ENCODE measurements at places on chromosomes 5 and 9. TPM values are rescaled to one million over a fixed set of nuclear protein-coding genes. Genes with fewer than 3 reads are reported as not detected.

SLC23A1 gene
- total RNA-seq = 0.66 TPM

KLHL3 gene
- 5.7 TPM for total RNA-seq

SIT1 gene
- 0.26 TPM for total RNA-seq

CCDC192 gene
- total RNA-seq = not detected

VDAC1 gene
- total RNA-seq = 37.6 TPM

SLC34A1 gene
- total RNA-seq = not detected

CD74 gene
- total RNA-seq = 405 TPM

DNA sequence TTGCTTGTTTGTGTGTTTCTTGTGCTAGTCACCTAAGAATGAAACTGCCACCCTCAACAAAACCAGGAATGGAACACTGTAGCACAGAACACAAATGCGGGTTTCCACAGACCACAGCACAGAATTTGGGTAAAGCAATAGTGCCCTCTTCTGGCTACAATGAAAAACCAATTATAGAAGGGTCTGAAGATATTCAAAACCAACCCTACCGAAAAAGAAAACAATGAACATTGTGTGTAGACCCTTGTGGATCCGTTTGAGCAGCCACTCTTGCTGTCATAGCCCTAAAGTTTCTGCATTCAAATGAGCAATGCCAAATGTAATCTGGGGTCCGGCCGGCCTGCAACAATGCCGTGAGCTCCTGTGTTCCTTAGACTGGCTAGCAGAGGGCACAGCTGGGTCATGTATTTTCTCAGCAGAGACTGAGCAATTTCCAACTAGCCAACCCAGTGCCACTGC lies 8.3 kb upstream of the ENC1 start:
- no peak overlapping the region for H3K4me3 ChIP-seq
- H3K36me3 ChIP-seq = no peaks in the 10 kb centered on the region
- no peaks in the 10 kb centered on the region for H3K27me3 ChIP-seq
- H3K4me1 ChIP-seq = peaks cover 50% of the 10 kb centered on the region
- H3K27ac ChIP-seq = peak overlapping the region; percentile 71

DNA sequence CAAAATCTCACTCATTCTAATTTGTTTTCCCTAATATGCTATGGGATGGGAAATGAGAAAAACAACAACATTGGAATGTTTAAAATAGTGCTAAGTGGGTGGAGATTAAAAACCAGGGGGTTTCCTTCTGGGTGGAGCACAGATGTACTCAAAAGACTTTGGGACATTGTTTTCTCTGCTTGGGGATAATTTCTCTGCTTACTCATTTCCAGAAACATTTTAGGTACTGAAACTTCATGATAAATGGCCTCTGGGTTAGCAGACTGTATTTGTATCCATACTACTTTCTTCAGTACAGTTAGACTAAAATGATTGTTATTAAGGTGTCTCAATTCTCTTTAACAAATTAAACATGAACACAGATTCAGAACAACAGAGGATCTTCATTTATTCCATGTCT lies 17.4 kb downstream of the ELOVL7 start:
- H3K36me3 ChIP-seq = no peaks in the 10 kb centered on the region
- DNase-seq = no peak
- H3K27me3 ChIP-seq = no peaks in the 10 kb centered on the region
- no peak overlapping the region for H3K27ac ChIP-seq

GRCh38 chr9:129451089-129451656 lies 169.7 kb downstream of the C9orf50 start:
- no peaks in the 10 kb centered on the region for H3K4me1 ChIP-seq
- no peak overlapping the region for H3K4me3 ChIP-seq
- no peak for DNase-seq
- H3K36me3 ChIP-seq = no peaks in the 10 kb centered on the region

GRCh38 chr5:131264451-131265099 lies 722 bp downstream of the CDC42SE2 start:
- no peaks in the 10 kb centered on the region for H3K36me3 ChIP-seq
- peaks cover 21% of the 10 kb centered on the region for H3K4me1 ChIP-seq
- no peaks in the 10 kb centered on the region for H3K27me3 ChIP-seq
- peak; percentile 48 for DNase-seq

DNA sequence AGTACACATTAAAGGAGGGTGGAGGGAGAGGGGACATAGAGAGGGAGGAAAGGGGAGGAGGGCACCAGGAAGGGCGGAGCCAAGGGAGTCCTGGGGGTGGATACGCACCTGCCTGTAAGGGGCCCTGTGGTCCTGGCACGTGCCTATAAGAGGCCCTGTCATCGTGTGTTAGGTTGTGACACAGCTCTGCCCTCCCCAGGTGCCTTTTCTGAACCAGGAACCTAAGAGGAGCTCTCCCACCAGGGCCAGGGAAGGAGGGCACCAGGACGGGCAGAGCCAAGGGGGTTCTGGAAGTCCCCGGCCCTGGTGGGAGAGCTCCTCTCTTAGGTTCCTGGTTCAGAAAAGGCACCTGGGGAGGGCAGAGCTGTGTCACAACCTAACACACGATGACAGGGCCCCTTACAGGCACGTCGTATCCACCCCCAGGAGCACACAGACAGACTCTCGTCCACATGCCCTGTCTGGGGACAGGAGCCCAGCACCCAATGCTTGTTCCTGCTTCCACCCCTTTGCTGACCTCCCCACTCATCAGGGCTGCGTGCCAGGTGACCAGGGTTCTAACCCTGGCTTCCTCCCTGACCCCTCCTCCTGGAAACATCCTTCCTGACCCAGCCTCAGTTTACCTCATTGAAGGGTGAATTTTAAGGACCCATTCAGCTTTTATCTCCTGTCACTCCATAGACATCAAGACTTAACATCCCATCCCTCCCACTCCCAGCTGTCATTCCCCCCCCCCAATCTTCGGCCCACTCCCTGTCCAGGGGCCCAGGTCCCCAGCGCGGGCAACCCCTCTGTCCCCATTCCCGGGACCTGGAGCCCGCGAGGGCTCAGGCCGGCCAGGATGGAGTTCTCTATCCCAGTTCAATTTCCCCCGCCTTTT lies 12.9 kb upstream of the OLFM1 start:
- H3K4me1 ChIP-seq = peaks cover 19% of the 10 kb centered on the region
- peak overlapping the region; percentile 31 for H3K4me3 ChIP-seq
- H3K36me3 ChIP-seq = no peaks in the 10 kb centered on the region
- H3K27me3 ChIP-seq = no peaks in the 10 kb centered on the region
- no peak for DNase-seq

GRCh38 chr5:126969548-126969947 lies 60.8 kb downstream of the MARCHF3 start:
- peaks cover 4% of the 10 kb centered on the region for H3K4me1 ChIP-seq
- H3K27me3 ChIP-seq = no peaks in the 10 kb centered on the region
- no peak overlapping the region for H3K4me3 ChIP-seq
- no peak for DNase-seq

GRCh38 chr9:133046900-133047295 lies 14.9 kb upstream of the CEL start:
- no peaks in the 10 kb centered on the region for H3K27me3 ChIP-seq
- DNase-seq = no peak
- no peak overlapping the region for H3K4me3 ChIP-seq
- H3K36me3 ChIP-seq = no peaks in the 10 kb centered on the region
- H3K27ac ChIP-seq = peak overlapping the region; percentile 51

DNA sequence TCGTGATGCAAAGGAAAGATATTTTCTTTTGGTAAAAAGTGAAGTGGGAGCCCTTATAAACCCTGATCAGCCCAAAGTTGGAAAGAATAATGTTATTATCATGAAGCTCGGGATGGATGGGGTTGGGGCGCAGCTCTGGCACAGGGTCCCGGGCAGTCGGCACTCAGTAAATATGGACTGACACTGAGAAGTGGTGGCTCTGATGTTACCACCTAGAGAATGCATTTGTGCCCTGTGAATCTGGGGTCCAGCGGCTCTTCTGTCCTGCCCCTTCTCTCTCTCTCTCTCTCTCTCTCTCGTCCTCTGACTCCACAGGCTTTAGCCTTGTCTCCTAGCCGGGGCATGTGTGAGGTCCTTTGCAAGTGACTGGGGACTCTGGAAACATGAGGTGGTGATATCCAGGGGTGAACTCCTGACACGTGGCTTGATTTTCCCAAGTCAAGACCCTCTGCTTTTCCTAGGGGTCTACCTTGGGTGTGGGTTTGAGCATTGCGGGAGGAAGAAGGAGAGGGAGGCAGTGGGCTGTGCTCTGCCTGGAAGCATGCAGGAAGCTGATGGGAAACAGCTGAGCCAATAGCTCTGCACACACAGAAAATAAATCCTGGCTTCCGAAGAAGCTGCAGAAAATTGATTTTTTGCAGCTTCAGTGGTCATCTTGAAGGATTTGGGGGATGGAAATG lies 162.7 kb downstream of the MACROH2A1 start:
- no peak overlapping the region for H3K4me3 ChIP-seq
- H3K36me3 ChIP-seq = no peaks in the 10 kb centered on the region
- H3K4me1 ChIP-seq = no peaks in the 10 kb centered on the region
- H3K27ac ChIP-seq = no peak overlapping the region
- no peak for DNase-seq
- H3K27me3 ChIP-seq = no peaks in the 10 kb centered on the region

- peaks cover 7% of the 10 kb centered on the region for H3K4me1 ChIP-seq
- H3K36me3 ChIP-seq = no peaks in the 10 kb centered on the region
- peak; percentile 87 for DNase-seq
- H3K27ac ChIP-seq = peak overlapping the region; percentile 58
- H3K27me3 ChIP-seq = no peaks in the 10 kb centered on the region
- H3K4me3 ChIP-seq = peak overlapping the region; percentile 55
Observed at GRCh38 chr9:129202613-129203555, 24.8 kb upstream of the IER5L start.

DNA sequence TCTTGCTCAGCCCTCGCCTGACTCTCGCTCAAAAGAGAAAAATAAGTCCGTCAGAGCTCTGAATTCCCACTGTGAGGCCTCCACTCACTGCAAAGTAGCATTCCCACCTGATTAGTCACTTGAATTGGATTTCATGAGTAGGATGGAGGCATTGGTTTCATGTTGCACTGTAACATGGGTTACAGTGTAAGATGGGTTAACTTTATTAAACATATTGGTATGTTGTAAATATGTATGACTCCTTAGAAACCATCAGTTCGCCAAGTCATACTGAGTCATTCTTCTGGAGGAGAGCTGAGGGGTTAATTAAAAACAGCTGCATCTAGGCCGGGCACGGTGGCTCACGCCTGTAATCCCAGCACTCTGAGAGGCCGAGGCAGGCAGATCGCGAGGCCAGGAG lies 93.8 kb upstream of the BNC2 start:
- H3K4me1 ChIP-seq = no peaks in the 10 kb centered on the region
- H3K27me3 ChIP-seq = no peaks in the 10 kb centered on the region
- DNase-seq = no peak
- H3K27ac ChIP-seq = no peak overlapping the region

- DNase-seq = no peak
- H3K27me3 ChIP-seq = no peaks in the 10 kb centered on the region
- H3K4me3 ChIP-seq = no peak overlapping the region
- no peaks in the 10 kb centered on the region for H3K4me1 ChIP-seq
- H3K36me3 ChIP-seq = no peaks in the 10 kb centered on the region
Observed at GRCh38 chr5:44714871-44715561, 93.7 kb upstream of the MRPS30 start.

- peak within 1 kb of the TSS; percentile 73 for H3K27ac ChIP-seq
- H3K36me3 ChIP-seq = no peaks in the 10 kb centered on the region
- peak within 1 kb of the TSS; percentile 30 for H3K4me3 ChIP-seq
- DNase-seq = peak; percentile 89
- peaks cover 27% of the 10 kb centered on the region for H3K4me1 ChIP-seq
Observed at GRCh38 chr5:142012792-142013388, at the start of gene GNPDA1. TSS of gene GNPDA1 (minus strand) at chr5:142013027. CDS start at chr5:142012035, 992 bp downstream.

GRCh38 chr5:150999704-151000442 lies 20.5 kb upstream of the GPX3 start:
- no peak for DNase-seq
- no peak overlapping the region for H3K27ac ChIP-seq

- H3K4me3 ChIP-seq = no peak overlapping the region
- H3K36me3 ChIP-seq = no peaks in the 10 kb centered on the region
- no peaks in the 10 kb centered on the region for H3K27me3 ChIP-seq
- no peak overlapping the region for H3K27ac ChIP-seq
Observed at GRCh38 chr9:134295746-134296250, 30.5 kb upstream of the RXRA start.

GRCh38 chr5:175444060-175444904 lies at the start of gene DRD1:
TSS of gene DRD1 (minus strand) at chr5:175444182. CDS start at chr5:175443099, 1,083 bp downstream.
- H3K27me3 ChIP-seq = no peaks in the 10 kb centered on the region
- H3K4me3 ChIP-seq = no peak within 1 kb of the TSS
- peaks cover 14% of the 10 kb centered on the region for H3K4me1 ChIP-seq
- no peaks in the 10 kb centered on the region for H3K36me3 ChIP-seq
- DNase-seq = peak; percentile 62

DNA sequence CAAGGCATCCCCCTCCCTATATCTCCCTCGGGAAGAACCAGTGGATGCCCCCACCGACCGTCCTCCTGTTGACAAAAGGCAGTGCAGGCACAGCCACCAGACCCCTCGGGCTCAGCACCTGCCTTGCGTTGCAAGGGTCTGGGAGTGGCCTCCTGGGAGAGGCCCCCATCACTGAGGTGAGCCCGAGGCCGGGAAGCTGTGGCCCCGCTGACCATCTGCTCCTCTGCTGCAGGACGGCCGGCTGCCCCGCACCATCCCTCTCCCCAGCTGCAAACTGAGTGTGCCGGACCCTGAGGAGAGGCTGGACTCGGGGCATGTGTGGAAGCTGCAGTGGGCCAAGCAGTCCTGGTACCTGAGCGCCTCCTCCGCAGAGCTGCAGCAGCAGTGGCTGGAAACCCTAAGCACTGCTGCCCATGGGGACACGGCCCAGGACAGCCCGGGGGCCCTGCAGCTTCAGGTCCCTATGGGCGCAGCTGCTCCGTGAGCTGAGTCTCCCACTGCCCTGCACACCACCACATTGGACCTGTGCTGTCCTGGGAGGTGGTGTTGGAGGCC lies 23.3 kb upstream of the SUSD3 start:
- H3K27ac ChIP-seq = no peak overlapping the region
- no peak overlapping the region for H3K4me3 ChIP-seq
- no peaks in the 10 kb centered on the region for H3K36me3 ChIP-seq
- DNase-seq = no peak
- no peaks in the 10 kb centered on the region for H3K4me1 ChIP-seq

DNA sequence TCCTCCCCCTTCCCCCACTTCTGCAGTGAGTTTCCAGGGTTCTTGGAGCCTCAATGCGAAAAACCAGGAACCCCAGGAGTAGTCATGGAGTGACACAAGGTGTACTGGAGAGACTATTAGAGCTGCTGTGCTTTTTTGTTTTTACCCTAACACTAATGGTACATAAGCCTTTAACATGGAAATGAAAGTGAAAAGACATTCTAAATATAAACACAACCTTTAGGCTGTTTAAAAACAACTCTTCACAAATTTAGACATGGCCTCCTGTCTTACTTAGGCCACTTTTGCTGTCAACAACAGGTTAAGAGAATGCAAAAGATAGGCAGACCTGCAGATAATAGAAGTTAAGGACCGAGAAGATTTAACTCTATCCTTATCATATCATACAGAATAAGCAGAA lies 232.2 kb downstream of the DENND1A start:
- no peaks in the 10 kb centered on the region for H3K36me3 ChIP-seq
- no peaks in the 10 kb centered on the region for H3K27me3 ChIP-seq
- H3K27ac ChIP-seq = no peak overlapping the region
- DNase-seq = no peak
- no peak overlapping the region for H3K4me3 ChIP-seq

- no peaks in the 10 kb centered on the region for H3K27me3 ChIP-seq
- no peaks in the 10 kb centered on the region for H3K36me3 ChIP-seq
- no peak overlapping the region for H3K27ac ChIP-seq
- H3K4me1 ChIP-seq = peaks cover 9% of the 10 kb centered on the region
- DNase-seq = no peak
Observed at GRCh38 chr5:78331523-78332080, 28.8 kb upstream of the SCAMP1 start.

Measured in body of pancreas (tissue), 4 donors.